ENCODE measurements at places on chromosomes 2 and 18.

DNA sequence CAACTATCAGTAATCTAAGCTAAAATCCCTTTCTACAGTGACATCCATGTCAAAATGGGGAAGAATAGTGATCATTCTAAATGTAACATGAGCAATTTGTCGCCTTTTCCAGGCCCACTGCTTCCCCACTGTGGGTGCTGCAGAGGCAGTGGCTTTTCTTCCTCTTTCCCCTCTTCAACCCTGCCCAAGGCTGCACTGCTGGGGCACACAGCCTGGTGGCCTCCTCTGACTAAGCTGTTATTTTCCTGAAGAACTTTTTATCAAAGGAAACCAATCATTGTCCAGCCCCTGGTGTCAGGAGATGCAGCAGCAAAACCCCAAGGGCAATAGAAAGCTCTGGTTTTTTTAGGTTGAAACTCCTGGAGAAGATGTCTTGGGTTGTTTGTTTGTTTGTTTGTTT is 117.6 kb upstream of the KLF7 start:
- DNase-seq, result peak; percentile 11

DNA sequence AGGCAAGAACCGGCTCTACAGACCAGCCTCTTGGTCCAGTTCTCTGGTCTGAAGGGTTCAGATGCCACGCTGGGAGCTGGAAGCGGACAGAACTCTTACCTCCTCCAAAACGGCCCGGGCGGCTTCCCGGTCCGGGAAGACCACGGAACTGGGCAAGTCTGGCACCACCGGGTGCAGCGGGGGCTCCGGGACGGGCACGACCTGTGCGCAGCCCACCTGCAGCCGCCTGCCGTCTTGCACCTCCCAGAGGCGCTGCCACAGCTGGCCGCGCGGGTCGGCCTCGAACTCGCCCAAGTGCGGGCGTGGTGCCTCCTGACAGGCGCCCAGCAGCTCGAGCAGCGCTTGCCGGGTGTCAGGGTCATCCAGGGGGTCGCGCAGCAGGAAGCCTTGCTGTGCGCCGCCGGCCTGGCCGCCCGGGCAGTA is 773 bp downstream of the CMPK2 start:
- peak; percentile 14 for DNase-seq

DNA sequence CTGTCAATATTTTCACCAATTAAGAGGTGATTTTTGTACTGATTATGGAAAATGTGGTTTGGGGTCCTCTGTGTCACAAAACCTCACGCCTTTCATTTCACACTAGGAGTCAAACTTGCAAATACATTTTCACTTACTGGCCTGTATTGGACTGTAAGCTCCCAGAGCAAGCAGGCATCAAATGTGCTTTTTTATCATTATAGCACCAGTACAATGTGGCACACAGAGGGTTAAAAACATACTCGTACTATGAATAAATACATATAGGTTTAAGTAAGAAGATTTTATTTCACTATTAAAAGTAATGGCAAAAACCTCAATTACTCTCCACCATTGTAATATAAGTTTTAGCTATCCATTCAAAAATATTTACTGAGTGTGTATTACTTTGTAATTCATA is 56.7 kb downstream of the ABCB11 start:
- no peak for DNase-seq

DNA sequence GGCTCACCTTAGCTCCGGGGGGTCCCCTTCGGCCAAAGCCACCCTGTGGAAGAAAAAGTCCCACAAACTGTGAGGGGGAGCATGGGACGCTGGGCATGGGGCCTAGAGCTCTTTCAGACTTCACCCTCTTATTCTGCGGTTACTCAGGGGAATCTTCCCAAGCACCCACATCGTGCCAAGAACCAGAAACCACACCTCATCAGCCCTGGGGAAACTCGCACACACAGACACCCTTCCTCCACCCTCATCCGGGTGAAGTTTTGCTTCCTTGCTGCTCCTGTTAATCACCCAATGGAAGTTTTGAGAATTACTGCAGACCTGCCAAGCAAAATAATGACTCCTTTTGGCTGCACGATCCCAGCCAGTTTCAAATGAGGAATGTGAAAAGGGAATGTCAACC is 59.1 kb downstream of the COL6A3 start:
- DNase-seq, result no peak

GRCh38 chr2:127608061-127609030 is 37.6 kb upstream of the GPR17 start:
- no peak for DNase-seq

- no peak for DNase-seq
Observed at GRCh38 chr2:238916176-238916874, 68.4 kb downstream of the TWIST2 start.

GRCh38 chr2:230042195-230042594 is 26.5 kb downstream of the SLC16A14 start:
- no peak for DNase-seq

DNA sequence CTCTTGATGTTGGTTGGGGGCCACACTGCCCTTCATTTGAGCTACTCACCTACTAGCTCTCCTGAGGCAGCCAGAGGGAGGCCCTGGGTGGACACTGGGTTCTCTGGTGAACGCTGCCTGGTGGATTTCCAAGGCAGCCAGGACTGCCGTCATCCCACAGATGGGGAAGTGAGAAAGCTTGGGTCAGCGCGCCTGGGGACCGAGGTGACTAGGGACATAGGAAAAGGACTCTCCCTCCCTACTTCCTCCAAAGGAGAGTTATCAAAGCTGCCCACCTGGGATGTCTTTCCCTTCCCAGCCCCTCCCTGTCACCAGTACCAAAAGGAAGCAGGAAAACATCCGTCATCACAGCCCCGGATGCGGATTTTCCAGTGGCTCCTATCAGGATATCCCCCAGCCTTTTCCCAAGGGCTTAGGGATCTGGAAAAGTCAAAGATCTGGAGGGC is 3.8 kb upstream of the SEMA4C start:
- DNase-seq, result no peak

- DNase-seq, result no peak
Observed at GRCh38 chr2:124264551-124265091, 239.5 kb downstream of the CNTNAP5 start.

GRCh38 chr2:231469583-231469950 is 5.3 kb upstream of the NCL start:
- DNase-seq, result no peak

GRCh38 chr2:126778561-126779501 is 119.9 kb upstream of the TEX51 start:
- DNase-seq, result no peak

- no peak for DNase-seq
Observed at GRCh38 chr2:214077727-214078126, 333.1 kb upstream of the VWC2L start.

DNA sequence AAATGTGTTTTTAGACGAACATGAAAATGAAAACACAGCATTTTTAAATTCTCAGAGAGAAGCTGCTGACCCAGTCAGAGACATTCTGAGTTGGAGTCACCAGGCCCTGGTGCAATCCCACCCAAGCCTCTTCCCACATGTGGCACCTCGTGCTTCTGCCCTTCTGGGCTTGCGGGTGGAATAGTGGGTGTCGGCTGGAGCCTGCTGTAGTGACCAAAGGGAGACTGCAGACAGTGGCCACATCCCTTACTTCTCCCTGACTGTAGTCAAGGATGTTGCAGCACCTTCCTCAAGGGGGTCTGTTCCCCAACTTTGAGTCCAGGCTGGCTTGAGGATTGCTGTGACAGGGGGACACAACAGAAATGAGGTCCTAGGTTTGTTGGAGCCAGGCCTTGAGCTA is 104.4 kb upstream of the GLI2 start:
- DNase-seq, result no peak

- no peak for DNase-seq
Observed at GRCh38 chr2:109285244-109285651, 156.2 kb downstream of the SH3RF3 start.

GRCh38 chr2:46774499-46775228 is 140.9 kb downstream of the MCFD2 start:
- no peak for DNase-seq

DNA sequence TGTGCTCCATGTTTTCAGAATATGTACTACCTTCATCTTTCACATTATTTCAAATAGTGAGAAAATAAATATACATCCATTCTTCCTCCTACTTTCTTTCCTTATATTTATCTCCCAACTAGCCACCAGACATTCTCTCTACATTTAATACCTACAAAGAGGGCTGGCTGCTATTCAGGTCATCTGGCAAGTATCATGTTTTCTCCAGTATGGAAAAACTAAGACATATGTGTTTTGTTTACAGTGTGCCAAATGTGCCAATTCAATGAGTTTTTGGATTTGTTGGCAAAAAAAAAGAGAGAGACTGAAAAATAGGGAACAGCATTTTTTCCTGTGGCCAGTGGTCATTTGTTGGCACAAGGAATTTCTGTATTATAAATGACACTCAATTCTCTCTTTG is 1207.3 kb downstream of the DPP10 start:
- no peak for DNase-seq

DNA sequence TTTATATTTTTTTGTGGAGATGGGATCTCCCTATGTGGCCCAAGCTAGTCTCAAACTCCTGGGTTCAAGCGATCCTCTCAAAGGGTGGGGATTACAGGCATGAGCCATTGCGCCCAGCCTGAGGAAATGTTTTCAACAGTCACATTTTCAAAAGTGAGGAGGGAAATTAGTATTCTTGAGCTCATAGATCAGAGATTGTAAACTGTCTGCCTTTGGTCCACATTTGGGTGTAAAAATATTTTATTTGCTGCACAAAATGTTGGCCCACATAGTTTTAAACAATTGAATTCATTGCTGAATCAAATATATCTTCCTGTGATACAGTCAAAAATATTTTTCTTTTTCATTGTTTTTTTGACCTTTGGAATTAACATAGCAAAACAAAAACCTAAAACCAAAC is 48.6 kb downstream of the NOP58 start:
- no peak for DNase-seq
